ENCODE measurements at places on chromosomes 1 and 21.

GRCh38 chr1:176800978-176801513 lies 338.1 kb downstream of the PAPPA2 start:
- no peak for DNase-seq

GRCh38 chr1:11525516-11525915 lies 46.6 kb downstream of the DISP3 start:
- no peak for DNase-seq

DNA sequence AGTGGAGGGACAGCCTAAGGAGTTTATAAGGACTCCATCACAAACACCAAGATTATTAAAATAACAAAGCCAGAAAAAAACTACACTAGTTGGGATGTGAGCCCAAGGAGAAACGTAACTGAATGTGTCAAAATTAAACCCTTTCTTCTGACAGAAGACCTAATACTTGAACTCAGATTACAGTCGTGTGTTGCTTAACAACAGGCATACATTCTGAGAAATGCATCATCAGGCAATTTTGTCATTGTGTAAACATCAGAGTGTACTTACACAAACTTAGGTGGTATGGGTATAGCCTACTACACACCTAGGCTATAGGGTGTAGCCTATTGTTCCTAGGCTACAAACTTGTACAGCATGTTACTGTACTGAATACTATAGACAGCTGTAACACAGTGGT lies 23.4 kb downstream of the DSTYK start:
- DNase-seq, result no peak

- DNase-seq, result no peak
Observed at GRCh38 chr1:223709598-223709997, 2.7 kb upstream of the CAPN2 start.

- DNase-seq, result no peak
Observed at GRCh38 chr21:32816261-32816660, 44.7 kb upstream of the PAXBP1 start.

GRCh38 chr1:204398197-204399125 lies 13.2 kb downstream of the PPP1R15B start:
- DNase-seq, result no peak

GRCh38 chr1:67838180-67838910 lies 5.1 kb upstream of the GNG12 start:
- DNase-seq, result no peak

DNA sequence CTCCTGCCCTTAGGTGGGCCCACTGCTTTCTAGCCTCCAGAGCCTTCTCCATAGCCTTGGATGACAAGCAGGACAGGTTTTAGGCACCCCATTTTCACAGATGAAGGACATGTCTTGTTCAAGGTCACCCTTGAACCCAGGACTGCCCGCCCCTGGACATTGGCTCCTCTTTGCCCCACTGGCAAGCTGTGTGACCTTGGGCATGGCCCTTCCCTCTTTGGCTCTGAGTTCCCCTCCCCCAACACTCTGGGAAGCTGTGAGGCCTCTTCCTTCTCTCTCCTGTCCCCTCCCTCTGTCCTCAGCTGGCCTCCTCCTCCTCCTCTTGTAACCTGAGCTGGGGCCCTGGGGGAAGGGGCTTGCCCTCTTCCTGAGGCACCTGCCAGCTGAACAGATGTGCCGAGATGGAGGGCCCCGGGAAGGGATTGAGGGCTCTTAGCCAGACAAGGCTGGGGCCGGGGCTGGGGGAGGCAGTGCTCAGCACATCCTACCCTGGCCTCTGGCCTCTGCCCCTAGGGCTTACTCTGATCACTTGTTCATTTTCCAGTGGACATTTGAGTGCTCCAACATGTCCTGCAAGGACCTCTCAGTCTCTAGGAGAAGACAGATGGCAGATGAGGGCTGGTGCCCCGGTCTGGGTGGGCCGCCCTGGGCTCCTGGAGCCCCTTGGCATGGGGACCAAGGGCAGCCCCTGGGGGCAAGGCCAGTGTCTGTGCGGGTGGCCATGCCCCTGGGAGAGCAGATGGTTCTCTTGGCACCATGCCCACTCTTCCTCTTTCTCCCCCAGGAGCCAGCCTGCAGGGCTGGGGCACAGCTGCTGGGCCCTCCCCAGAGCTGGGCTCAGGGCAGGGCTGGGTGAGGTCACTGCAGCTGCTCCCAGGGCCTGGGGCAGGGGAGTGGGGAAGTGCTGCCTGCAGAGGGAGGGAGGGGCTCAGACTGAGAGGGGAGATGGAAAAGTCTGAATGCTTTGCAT lies 10.7 kb downstream of the FOXO6 start:
- no peak for DNase-seq

GRCh38 chr1:160739098-160739511 lies at the start of gene SLAMF7:
Gene SLAMF7 (plus strand): TSS chr1:160739247. CDS start chr1:160739302, 55 bp downstream.
- no peak for DNase-seq

GRCh38 chr1:210252621-210253051 lies 20.0 kb downstream of the SERTAD4 start:
- DNase-seq, result no peak

DNA sequence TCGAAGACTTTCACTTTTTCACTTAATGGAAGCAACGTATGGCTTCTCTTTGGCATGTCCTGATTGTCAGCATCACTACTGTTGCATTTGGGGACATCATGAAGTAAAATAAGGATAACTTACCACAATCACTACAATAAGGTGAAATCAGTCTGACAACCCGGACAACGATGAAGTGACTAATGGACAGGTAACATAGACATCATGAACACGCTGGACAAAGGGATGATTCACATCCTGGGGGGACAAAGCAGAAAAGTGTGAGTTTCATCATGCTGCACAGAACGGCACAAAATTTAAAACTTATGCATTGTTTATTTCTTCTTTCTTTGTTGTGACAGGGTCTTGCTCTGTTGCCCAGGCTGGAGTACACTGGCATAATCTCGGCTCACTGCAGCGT lies 53.9 kb downstream of the FH start:
- no peak for DNase-seq

DNA sequence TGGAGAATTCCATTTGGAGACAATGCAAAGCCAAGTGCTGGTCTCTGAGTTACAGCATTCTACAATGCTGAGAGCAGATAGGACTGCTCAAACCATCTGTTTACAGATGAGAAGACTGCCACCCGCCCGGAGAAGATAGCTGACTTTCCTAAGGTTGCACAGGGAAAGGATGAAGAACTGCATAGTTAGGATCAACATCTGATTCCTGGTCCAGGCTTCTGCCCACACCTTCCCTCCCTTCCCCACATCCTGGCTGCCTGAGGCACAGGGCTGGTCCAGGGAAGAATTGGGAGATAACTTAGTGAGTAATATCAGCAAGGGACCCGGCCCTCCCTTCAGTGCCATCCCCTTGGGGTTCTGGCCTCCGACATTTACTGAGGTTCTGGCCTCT lies 2.0 kb downstream of the SERINC2 start:
- DNase-seq, result no peak

- DNase-seq, result no peak
Observed at GRCh38 chr1:84598846-84599741, 24.9 kb upstream of the CTBS start.

DNA sequence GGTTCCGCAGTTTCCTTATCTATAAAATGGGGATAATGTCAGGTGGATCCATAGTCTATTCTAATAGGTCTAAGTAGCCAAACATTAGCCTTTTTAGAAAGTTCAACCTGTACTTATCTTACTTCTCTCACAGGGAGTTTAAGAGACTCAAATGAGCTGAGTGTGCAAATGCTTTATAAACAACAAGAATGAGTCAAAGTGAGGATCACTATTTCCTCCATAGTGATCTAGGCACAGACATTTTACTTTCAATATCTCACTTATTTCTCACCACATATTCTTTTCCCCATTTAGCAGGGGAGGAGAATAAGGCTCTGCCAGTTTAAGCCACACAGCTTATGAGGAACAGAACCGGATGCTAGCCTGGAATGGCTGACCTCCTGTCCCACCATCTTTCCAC lies 92.1 kb upstream of the LMO4 start:
- DNase-seq, result no peak

DNA sequence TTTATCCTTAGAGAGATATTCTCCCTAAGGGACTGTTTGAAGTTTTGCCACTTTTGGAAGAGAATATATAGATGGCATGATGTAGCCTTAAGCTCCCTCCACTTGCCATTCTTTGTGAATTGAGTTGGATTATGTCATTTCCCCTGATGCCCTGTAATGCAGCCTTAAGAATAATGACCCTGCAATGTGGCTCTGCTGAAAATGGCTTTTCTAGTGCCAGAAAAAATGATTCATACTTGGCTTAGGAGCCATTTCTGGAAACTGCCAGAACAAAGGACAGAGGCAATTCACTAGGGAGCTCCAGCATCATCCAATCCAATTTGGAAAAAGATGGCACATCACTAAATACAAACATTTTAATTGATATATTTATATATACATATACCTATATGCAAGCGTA lies 265.3 kb downstream of the SPATA17 start:
- no peak for DNase-seq

GRCh38 chr1:203649999-203650836 lies 23.6 kb downstream of the ATP2B4 start:
- DNase-seq, result no peak

- no peak for DNase-seq
Observed at GRCh38 chr1:115220340-115221270, 117.4 kb downstream of the NGF start.

- no peak for DNase-seq
Observed at GRCh38 chr1:41450747-41451285, 33.7 kb downstream of the EDN2 start.

DNA sequence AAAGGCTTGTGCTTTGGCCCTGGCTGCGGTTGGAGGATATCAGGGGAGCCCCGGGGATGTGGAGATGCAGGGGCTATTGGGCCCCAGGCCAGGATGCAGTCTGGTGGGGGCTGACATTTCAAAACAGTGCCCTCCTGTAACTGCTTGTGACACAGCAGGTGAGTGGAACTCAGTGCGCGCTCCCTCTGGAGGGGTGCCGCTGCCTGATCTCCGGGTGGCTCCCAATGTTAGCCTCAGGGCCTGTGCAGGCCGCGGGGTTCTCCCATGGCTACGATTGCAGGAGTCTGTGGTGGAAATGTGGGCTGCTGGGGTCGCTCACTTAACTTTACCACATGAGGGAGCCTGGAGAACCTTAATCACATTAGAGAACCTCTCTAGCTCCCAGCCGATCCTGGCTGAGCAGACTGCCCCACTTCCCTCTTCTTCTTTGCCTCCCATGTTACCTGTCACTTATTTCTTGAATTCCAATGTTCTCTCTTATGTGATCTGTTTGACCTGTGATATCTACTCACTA lies 163.2 kb downstream of the FMN2 start:
- DNase-seq, result no peak

- DNase-seq, result no peak
Observed at GRCh38 chr1:110321846-110322245, 17.3 kb upstream of the RBM15 start.

GRCh38 chr1:169298441-169298840 lies 69.2 kb downstream of the NME7 start:
- no peak for DNase-seq

DNA sequence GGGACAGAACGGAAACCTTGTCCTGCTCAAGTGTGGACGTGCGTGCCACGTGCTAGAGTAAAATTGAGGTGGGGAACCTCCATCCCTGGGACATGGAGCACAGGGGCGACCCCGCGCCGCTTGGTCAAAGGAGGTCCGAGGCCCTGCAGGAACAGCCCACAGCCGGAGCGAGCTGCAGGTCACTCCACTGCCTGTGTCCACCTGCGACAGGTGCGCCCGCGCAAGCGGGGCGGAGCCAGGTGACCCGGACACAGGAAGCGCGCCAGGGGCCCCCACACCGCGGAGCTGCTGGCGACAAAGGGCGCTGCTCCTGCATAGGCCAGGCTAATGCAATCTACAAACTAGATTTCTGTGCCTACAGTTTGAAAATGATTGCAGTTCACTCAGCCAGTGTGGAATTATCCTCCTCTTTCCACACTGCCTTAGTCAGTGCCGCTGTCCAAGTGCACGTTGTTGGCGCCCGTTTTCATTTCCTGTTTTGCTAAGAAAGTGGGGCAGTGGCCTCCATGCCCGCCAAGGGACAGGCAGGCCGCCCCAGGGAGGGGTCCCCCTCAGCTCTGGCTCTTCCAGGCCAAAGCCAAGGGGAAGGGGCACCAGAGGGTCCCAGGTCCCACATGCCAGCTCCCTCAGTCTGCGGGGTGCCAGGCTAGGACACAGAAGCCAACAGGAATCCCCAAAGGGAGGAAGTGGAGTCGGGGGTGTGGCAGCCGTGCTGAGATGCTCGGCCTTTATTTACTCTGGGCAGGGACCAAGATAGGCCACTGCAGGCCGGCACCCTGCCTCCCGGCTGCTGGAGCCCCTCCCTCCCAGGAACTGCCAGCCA lies 4.3 kb upstream of the NADK start:
- no peak for DNase-seq

DNA sequence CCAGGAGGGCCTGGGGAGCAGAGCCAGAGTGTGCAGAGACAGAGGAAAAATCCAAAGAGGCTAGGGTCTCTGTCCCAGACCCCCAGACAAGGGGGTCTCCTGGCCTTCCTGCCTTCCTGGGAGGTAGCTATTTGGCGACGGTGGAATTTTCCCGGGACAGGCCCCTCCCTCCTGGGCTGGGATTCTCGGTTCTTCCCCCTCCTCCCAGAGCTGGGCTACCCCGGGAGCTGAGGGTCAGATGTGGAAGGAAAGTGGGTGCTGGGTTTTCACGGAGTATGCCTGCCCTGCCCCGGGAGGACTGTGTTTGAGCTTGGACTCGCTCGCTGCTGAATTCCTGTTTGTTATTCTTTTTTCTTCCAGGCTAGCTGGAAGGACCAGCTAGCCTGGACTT lies 759 bp downstream of the AMPD2 start:
- DNase-seq, result no peak

GRCh38 chr1:30927448-30927847 lies 18.9 kb upstream of the SDC3 start:
- no peak for DNase-seq

DNA sequence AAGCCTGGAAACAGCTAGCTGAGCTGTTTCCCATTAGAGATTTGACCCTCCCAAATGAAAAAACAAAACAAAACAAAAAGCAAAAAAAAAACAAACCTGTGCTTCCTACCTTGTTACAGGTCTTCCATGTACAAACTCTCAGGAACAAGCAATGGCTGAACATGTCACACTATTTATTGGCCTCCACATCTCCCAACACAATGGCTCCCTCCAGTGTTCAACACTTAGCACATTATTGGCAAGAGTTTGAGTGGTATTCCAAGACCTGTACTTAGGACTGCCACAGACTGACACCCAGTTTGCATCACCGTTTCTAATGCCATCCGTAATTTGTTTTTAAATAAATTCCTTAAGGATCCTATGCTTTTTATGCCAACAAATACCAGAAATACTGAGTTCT lies 195.0 kb upstream of the OLFM3 start:
- no peak for DNase-seq

GRCh38 chr1:108719656-108720435 lies 7.1 kb downstream of the FNDC7 start:
- DNase-seq, result no peak

All from non-pigmented ciliary epithelial cell (primary cell).